LoVo (cell line): ENCODE measurements at places on chromosomes 5 and 9.

DNA sequence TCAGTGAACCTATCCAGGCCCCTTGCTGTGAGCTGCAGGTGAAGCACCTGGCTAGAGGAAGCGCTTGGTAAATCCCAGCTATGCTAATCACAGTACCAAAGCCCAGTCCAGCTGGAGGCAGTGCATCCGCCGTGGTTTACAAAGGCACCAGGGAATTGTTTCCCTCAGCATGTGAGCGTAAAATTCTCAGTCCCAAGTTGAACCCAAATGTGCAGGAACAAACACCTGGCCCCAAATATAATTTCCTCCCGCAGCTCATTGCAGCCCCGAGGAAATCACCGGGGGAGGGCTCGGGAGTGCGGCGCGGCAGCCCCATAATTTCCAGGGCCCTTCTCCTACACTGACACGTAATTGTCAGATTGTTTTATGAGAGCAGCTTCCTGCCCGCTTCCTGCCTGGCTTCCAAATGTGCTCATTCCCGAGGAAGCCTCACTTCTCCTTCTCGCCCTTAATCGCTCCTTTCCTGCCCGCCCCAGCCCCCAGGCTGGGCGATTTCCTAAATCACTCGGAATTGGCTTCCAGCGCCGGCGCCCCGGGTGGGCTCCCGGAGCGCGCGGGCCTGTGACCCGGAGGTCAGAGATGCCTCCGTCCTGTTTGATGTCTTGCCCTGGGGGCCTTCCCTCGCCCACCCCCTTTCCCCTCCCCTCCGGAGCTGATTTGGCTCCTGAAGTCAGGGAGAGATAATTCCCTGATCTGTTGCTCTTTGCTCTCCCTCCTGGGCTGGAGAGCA lies 134.4 kb downstream of the FGF1 start:
- DNase-seq = no peak

GRCh38 chr9:86525182-86525581 lies 171.0 kb upstream of the TUT7 start:
- no peak for DNase-seq

- no peak for DNase-seq
Observed at GRCh38 chr9:91199739-91200497, 161.8 kb downstream of the AUH start.

GRCh38 chr9:135830496-135830895 lies 76.8 kb downstream of the CAMSAP1 start:
- no peak for DNase-seq

- DNase-seq = no peak
Observed at GRCh38 chr5:97094579-97095317, 47.7 kb downstream of the LIX1 start.

DNA sequence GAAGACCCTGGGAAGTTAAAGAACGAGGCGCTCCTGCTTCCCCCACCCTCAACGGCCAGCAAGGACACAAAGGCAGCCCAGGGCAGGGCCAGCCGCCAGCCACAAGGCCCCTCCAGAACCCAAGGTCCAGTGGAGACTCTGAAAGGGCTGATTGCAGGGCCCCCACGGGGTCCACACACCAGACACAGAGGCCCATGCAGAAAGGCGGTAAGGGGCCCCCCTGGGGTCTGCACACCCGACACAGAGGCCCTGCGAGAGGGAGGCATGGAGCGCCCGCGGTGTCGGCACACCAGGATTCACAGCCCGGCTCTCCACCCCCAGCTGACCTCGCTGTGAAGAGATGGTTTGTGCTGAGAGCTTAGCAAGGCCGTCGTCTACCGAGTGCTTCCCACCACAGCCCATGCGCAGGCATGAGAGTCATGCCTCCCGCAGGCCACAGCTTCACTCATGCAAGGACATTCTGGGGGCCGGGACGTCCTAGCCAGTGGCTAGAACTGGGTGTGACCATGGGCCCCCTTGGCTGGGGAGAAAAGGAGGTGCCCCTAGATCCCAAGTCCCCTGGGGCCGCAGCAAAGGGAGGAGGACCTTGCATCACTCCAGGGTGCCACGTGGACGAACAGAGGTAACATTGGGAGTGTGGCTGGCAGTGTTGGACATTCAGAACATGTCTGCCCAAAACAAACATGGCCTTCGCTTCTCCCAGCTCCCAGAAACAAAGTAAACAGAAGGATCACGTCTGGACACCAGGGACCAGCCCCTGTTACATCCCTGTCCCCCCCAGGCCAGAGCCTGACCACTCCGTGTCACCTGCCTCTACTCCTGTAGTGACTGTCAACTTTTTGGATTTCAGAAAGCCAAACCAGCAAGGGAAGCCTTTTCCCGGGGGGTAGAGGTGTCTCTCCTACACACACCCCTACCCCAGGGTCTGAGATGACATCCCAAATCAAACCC lies 9.8 kb downstream of the BRD3 start:
- no peak for DNase-seq

DNA sequence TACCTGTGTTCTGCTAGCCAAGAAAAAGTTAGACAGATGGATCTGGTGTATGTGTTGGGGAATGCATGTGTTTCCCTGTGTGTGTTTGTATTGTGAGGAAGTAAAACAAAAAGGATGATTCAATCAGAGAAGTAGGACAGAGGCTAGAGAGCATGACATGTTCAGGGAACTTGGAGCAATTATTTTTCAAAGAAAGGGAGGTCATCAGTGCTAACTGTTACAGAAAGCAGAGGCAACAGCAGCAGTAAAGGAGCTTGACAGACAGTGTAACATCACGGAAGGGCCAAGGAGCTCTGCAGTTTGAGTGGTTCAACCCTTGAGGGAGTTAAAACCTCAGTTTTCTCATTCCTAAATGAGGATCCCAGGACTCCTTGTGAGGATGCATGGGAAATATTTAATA lies 13.2 kb downstream of the SPINK1 start:
- DNase-seq = no peak

DNA sequence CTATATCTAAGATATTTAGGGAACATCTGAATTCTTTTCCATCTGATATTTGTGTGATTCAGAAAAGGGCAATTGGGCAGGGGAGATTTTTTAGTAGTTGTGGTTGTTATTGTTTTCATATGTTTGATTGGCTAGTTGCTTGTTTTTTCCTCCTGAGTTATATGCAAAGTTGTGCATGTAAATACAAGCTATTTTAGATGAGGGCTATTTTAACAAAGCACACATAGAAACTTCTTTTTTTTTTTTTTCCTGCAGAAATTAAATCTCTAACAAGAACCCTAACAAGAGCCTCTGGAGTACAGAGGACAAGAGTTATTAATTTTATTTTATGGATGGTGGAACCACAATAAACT lies 559.1 kb downstream of the CETN3 start:
- DNase-seq = no peak

GRCh38 chr5:57429513-57430120 lies 53.0 kb downstream of the ACTBL2 start:
- DNase-seq = no peak

- peak; percentile 58 for DNase-seq
Observed at GRCh38 chr5:58849921-58850667, 267.2 kb downstream of the RAB3C start.

GRCh38 chr9:111953444-111953843 lies 56.8 kb downstream of the UGCG start:
- DNase-seq = no peak

DNA sequence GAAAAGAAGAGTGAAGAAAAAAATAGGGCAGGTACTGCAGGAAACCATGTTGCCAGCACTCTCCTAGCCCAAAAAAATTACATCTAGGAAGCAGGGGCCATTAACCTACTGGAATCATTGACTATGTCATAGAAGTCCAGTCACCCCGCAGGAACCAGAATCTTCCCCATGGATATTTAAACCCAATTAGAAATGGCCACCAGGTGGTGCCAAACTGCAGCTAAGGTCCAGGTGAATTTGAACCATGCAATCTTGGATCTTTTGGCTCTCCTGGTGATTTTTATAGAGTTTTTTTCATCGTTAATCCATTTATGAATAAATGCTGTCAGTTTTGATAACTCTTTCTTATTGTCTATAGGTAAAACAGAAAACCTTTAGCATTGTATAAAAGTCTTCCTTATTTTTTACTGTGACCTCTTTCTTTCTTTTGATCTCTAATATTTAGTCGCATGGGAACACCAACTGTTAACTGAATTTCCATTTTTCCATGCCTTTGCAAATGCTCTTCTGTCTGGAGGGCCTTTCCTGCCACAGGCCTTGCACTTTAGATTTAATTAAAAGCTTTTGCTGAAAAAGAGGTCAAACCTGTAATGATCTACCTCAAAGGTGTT lies 147.5 kb upstream of the FGF10 start:
- peak; percentile 41 for DNase-seq

GRCh38 chr5:26986985-26987384 lies 51.4 kb downstream of the CDH9 start:
- no peak for DNase-seq

- peak; percentile 47 for DNase-seq
Observed at GRCh38 chr5:66757219-66757833, 161.1 kb downstream of the MAST4 start.

DNA sequence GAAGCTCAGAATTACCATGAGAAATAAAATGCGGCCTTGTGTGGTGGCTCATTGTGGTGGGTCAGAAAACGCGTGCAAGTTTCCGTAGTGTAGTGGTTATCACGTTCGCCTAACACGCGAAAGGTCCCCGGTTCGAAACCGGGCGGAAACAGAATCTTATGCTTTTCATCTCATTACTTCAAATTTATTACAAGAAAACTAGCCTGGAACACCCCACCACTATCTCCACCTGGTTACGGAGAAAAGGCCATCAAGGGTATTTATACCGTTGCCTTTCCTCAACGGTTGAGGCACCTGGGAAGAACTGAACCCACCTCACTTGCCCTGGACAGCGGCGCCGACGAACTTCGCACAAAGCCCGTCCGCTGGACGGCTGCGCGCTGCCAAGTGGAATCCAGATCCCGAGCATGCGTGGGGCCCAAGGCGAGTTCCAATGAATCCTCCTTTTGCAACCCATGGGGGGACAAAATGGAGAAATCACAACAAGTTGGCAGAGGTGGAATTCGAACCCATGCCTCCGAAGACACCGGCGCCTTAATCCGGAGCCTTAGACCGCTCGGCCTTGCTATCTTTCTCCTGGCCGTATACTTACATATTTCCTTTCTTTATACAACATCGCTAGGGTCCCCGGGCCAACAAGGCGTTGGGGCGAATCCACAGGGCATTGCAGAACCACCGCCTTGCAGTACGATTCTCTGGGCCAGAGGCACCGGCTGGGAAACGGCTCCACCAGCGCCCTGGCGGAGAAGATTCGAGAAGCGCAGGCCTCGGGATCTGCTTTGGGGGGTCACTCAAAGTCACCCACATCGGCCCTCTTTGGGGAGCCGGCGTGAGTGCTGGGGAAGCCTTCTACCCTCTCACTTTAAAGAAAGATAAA lies 16.9 kb downstream of the OR2V2 start:
- no peak for DNase-seq
